ENCODE measurements at places on chromosomes 7 and 10.

- DNase-seq, result no peak
These were observed 4.5 kb downstream of the GHRHR start for GRCh38 chr7:30968294-30968693.

DNA sequence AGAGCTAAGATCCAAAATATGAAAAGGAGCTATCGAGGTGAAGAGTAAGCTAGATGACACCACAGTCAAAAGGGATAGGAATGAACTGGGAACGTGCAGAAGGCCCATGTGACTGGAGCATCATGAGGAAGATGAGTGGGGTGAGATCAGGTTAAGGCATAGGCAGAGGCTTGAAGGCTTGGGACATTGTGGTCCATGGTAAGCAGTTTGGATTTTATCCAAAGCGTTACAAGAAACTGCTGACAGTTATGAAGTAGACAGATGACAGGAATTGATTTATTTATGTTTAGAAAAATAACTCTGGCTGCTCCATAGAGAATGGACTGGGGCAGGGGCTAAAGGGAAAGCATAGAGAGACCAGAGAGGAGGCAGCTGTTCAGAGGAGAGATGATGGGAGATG, 18.1 kb upstream of the PANK1 start:
- DNase-seq, result no peak

- no peak for DNase-seq
These were observed 98.7 kb upstream of the DNAJB6 start for GRCh38 chr7:157238087-157238486.

- no peak for DNase-seq
These were observed at the start of gene PNLIPRP1 for GRCh38 chr10:116590590-116591444. PNLIPRP1 (plus strand) TSS chr10:116590959; CDS start chr10:116591130, 171 bp downstream.

DNA sequence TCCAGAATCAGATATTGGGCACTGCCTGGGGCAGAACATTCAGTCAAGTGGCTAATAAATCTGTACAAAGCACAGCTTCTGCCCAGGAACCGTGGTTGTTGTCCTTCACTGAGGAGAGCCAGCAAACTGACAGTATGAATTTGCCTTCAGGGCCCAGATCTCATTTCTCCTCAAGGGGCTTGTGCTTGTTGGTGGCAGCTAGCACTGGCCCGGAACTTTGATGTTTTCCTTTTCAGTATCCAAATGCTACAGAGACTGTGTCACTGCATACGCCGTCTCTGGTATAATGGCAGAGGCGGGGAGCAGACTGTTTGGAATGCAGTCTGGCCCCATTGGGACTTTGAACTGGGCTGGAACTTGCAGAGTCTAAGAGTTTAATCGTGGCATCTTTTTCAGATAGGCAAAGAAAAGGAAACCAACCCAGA, 30.4 kb upstream of the ADD3 start:
- no peak for DNase-seq

GRCh38 chr7:158702196-158702595, 2.4 kb downstream of the NCAPG2 start:
- no peak for DNase-seq

GRCh38 chr10:129710510-129710847, 243.4 kb downstream of the MGMT start:
- DNase-seq, result no peak

- DNase-seq, result no peak
These were observed 92.0 kb downstream of the ABLIM1 start for GRCh38 chr10:114566064-114566463.

GRCh38 chr10:90805206-90805605, 52.6 kb downstream of the HTR7 start:
- no peak for DNase-seq

DNA sequence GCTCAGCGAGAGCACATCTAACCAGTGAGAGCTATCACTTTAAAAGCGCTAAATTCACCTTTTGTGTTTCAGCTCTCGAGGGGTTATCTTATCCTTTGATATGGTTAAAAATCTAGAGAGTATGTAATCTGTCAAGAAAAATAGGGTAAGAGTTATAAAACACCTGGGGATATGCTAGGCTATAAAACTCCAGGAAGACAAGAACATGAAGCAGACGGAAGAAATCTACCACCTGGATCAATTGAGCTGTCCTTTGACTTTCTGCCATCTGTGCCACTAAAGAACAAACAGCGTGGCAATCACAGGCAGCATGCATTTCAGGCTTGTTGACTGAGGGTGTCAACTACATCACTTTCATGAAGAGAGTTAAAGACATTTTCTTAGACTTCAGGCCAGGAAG, 83.1 kb downstream of the ZNF248 start:
- DNase-seq, result no peak

GRCh38 chr7:135490783-135491182, 19.1 kb downstream of the CNOT4 start:
- no peak for DNase-seq

GRCh38 chr7:144481833-144482232, 78.3 kb upstream of the NOBOX start:
- no peak for DNase-seq

DNA sequence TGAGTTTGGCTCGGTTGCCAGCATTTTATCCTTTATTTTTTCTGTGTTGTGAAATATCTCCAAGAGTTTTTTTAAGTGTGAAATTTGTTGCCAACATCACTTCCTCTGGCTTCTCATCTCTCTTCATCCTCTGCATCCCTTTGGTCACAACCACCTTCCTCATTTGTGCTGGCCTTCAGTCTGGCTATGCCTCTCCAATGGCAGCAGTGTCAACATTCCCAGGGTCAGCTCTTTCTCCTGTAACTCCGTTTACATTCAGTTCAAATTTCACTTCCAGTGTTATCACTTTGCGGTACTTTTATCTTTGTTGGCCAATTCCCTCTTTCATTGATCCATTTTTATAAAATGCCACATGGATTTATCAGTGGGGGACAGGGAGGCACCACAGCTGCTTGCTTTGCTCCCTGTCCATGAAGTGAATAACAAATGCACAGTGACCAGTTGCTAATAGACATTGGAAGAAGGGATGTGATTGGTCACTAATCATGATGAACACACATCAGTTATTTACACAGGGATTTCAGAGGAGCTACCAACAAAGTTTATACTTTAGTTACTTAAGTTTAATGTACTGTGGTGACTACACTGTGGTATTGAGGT, 311.4 kb upstream of the LRGUK start:
- no peak for DNase-seq

- no peak for DNase-seq
These were observed 1177.4 kb upstream of the PHF14 start for GRCh38 chr7:9796241-9796640.

GRCh38 chr7:125927556-125927955, 997.9 kb upstream of the POT1 start:
- no peak for DNase-seq

DNA sequence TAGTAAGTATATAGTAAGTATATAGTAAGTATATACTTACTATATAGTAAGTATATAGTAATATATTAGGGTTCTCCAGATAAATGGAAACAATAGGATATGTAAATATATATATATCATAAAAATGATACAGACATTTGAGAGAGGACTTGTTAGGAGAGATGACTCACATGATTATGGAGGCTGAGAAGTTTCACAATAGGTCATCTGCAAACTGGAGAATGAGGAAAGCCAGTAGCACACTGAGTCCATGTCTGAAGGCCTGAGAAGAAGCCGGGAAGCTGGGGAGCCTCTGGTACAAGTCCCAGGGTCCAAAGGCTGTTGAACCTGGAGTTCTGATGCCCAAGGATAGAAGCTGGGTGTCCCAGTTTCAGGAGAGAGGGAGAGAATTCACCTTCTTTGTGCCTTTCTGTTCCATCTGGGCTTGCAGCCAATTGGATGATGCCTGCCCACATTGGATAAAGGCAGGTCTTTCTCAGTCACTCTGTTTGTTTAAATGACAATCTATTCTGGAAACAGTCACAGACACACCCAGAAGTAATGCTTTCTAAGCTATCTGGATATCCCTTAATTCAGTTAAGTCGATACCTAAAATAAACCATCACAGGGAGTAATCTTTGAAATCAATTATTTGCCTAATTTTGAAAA, 205.5 kb upstream of the CDC14C start:
- no peak for DNase-seq

DNA sequence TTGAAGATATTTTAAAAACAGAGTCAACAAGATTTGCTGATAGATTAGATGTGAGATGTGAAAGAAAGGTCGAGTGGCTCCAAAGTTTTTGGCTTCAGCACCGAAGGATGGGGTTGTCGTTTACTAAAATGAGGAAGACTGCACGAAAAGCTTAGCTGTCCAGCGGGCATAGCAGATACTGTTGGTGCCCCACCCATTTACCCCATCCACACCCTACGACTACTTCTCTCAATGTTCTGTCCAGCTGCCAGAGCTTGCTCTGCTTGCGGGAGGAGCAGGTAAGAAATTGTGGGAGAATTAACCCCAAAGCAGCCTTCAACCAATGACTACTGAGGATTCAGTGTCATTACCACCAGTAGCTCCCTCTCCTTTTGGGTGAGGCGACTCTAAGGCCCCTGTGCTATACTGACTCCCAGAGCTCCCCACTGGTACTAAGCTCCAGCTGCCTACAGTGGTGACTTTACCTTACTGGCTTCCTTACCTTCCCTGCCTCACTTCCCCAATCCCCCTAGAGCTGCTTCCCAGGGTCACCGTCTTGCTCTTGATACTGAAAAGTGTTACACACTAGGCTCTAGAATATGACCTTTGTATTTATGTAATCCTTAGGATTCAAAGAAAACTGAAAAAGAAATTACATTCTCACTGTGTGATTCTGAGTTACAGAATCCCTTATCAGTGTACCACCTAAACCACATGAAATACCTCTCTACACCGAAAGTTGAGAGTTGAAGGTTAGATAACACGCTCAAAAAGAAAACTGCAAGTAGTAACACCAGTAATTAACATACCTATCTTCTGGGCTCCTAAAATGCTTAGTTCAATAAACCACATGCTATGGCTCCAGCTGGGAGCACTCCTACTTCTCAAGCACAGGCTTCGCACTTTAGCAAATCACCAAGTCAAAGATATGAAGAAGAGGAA, 22.3 kb downstream of the CACUL1 start:
- no peak for DNase-seq

DNA sequence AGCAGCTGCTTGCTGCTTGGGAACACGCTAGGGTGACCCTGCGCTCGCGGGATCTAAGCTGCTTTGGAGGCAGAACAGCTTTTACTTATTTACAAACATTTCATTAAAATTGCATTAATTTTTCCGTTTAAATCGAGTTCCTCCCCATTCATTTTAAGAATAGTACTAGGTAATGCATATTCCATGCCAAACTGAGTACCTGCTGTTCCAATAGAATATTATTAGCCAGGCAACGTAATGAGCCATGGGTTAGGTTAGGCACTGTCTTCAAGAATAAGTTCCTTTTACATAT, 860 bp downstream of the EXOC6 start:
- DNase-seq, result no peak

GRCh38 chr7:159097661-159098423, 46.8 kb downstream of the VIPR2 start:
- no peak for DNase-seq

DNA sequence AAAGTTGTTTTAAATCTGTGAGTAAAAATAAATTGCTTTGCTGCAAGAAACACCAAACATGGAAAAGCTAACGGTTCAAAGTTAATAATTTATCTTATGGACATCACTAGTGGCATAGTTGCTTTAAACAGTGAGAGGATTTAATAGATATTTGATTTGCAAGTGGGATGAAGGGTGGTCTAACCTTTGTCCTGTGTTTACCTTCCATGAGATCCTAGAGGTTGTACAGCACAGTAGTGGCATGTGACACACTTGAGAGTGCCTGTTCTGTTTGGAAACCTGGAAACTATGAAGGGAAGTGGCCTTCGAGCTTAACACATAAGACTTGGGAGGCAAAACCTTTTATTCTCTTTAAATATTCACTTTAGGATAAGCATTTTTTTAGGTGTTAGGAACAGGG, 16.0 kb downstream of the EGFR start:
- DNase-seq, result no peak

- no peak for DNase-seq
These were observed 48.7 kb downstream of the ANK3 start for GRCh38 chr10:60340973-60341372.

DNA sequence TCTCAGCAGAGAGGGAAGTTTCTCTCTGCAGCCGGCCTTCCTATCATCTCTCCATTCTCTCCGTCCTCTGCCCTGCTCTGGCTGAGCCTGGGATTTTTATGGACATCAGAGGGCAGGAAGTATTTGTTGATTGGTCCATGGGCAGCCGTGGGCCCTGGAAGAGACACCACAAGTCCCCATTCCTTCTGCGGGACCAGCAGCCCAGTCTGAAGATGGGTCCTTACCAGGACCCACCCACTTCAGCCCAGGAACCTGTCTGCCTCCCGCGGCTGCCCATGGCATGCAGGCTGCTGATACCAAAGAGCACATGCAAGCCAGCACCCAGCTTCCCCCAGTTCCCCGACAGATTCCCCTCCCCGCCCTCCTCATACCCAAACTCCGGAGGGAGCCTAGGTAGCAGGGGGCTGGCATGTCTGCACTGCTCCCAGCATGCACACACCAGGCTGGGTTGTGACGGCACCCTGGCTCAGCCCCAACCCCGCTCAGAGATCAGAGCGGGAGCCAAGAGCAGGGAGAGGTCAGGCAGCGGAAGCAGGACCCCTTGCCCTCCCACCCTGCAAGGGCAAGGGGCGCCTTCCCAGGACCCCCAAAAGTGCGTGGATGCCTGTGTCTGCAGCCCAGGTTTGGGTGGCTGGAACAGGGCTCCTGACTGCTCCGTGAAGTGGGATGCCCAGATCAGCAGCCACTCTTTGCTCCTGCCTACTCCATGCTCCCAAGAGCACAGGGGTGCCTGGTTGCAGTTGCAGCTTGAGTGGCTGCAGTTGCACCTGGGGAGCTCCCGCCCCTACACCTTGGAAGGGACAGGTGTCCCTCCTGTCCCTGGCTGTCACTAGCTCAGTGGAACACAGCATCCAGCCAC, 538.6 kb upstream of the POT1 start:
- no peak for DNase-seq

GRCh38 chr10:126240483-126240882, 147.8 kb downstream of the ADAM12 start:
- DNase-seq, result no peak

DNA sequence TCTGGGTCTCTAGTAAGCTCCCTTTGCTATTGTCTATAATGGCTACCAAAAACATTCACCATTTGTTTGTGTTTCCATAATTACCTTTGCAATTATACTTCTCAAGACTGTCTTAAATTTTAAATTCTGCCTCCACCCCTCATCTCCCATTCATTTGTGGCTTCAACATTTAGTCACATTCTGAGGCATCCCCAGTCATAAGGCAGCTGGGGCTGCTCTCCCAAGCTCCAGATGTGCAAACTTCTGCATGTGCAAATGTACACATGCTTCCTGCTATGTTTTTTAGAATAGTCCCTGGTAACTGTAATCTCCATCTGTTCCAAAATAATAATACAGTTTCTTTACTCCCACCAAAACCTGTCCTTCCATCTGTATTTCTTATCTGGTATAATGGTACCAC, 97.3 kb downstream of the CDK6 start:
- no peak for DNase-seq

GRCh38 chr10:122236690-122237306, 34.3 kb upstream of the BTBD16 start:
- no peak for DNase-seq

DNA sequence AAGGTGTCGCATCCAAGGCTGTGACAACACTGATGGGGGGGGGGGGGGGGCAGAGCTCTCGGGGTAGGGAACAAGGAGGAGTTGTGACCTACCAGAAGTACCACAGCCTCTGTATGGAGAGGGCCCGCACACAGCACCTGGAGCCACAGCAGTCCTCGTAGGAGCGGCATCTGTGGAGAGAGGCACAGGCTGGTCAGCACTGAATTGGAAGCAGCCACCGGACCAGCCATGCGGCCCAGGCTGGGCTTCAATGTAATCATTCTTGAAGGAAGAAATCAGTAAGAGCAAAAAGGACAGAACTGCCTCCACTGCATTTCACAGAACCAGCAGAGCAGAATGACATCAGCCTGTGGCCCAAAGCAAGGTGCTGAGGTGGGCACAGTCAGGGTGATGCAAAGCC, 74.8 kb downstream of the VOPP1 start:
- no peak for DNase-seq

- no peak for DNase-seq
These were observed 25.4 kb upstream of the INPP5F start for GRCh38 chr10:119700321-119700954.

All from stimulated activated CD8-positive, alpha-beta memory T cell treated with anti-CD3 and anti-CD28 coated beads, Interleukin-7, amount 100 ng/mL, for 1 hour (primary cell).